NCI-H510A treated with DMSO at 0.1 percent for 48 hours (cell line): ENCODE measurements at places on chromosomes 2 and 18.
A peak's percentile ranks its signal among the peaks of the same experiment; 100 is the strongest.

DNA sequence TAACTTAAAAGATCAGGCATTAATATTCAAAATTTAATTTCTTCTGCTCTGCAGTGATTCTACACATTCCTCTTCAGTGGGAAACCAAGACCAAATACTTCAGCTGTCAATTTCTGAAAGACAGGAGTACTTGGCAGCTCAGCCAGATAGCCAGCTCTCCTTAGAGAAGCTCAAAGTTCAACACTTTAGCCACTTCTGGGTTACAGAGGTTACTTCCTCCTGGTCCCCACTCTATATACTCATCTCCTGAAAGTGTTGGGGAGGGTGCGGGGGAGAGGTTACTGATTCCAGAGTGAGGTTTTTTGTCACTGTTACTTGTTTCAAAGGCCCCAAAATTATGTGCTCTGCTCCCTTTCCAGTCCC is 4.1 kb downstream of the CYTIP start:
- no peak for DNase-seq

- DNase-seq: no peak
Measured at GRCh38 chr2:203550266-203550665, 15.2 kb upstream of the RAPH1 start.

- DNase-seq: no peak
Measured at GRCh38 chr2:112001136-112001715, 53.8 kb upstream of the TMEM87B start.

DNA sequence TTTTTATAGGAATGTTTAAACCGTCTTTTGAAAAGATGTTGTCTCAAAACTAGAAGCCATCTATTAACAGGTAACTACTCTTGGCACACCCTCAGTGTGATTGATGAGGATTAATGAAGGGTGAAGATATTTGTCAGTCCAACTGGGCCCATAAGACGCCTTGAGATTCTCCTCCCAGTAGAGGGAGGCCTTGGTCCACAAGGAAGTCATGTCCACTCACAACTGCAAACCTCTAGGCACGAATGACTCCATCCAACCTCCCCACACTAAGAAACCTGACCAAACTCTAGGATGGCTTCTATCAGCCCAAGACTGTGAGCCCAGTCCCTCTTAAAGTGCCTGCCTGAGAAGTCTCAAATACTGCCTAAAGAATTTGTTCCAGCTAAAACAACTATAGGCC is 19.2 kb upstream of the GRP start:
- no peak for DNase-seq

DNA sequence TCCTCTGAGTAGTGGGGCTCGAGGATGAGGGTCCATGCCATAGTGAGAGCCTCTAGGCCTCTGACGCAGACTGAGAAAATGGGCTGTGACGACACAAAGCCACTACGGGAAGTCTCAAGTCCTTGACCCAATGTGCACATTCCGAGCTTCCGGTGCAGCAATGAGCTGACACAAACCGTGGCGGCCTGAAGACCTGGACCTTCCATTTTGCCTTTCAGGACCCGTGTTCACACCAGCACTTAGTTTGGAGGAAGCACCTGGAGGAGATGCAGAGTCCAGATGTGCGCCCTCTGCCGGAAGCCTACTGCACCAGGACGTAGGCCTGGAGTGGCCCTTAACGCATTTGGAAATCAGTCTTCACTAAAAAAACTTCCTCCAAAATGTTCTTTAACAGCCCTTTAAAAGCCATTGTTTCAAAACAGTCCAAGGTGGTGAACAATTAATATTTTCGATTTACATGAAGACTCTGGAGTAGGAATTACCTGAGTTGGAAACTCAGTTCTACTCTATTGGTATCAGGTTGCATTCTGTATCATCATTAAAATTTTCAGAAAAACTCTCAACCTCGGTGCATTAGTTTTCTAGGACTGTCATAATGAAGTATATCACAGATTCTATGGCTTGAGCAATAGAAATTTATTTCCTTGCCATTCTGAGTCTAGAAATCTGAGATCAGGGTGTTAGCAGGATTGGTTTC is 33.9 kb downstream of the BMP10 start:
- DNase-seq: no peak

- DNase-seq: no peak
Measured at GRCh38 chr18:29225351-29225750, 1048.4 kb upstream of the CDH2 start.

GRCh38 chr2:199101487-199101886 is 356.3 kb downstream of the SATB2 start:
- no peak for DNase-seq

GRCh38 chr2:135863233-135863632 is 13.0 kb downstream of the MCM6 start:
- DNase-seq: no peak

GRCh38 chr18:28013066-28013465 is 163.9 kb downstream of the CDH2 start:
- DNase-seq: peak; percentile 30

DNA sequence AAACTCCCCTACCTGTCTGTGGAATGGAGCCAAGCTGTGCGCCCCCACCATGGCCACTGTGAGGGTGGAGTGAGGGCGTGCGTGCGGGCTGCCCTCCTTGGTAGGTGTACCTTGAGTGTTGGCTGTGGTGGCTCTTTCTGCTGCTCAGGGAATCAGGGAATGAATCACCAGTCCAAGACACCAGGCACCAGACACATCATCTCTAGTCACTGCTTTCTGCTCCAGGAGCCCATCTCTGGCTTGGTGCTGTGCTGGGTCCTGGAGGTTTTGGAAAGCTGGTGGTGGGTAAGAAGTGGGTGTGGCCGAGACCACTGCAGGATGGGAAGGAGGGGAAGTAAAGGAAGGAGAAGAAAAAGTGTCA is 209.9 kb downstream of the SEPTIN10 start:
- DNase-seq: no peak

DNA sequence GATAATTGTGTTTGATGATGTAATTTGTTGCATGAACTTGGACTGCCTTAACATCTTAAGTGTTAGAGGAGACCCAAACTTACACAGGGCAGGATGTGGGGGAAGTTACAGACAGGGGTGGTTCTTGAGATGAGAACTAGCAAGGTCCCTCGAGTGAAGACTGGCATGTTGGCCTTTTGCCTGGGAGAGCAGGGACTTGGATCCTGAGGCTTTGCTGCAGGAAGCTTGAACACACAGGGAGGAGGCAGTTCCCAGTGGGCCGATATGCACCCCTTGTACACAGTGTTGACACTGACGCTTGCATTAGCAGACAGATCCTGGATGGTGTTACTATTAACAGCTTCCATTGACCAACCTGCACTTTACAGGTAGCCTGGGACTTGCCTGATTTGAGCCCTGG is 47.5 kb downstream of the CHRNA1 start:
- no peak for DNase-seq

DNA sequence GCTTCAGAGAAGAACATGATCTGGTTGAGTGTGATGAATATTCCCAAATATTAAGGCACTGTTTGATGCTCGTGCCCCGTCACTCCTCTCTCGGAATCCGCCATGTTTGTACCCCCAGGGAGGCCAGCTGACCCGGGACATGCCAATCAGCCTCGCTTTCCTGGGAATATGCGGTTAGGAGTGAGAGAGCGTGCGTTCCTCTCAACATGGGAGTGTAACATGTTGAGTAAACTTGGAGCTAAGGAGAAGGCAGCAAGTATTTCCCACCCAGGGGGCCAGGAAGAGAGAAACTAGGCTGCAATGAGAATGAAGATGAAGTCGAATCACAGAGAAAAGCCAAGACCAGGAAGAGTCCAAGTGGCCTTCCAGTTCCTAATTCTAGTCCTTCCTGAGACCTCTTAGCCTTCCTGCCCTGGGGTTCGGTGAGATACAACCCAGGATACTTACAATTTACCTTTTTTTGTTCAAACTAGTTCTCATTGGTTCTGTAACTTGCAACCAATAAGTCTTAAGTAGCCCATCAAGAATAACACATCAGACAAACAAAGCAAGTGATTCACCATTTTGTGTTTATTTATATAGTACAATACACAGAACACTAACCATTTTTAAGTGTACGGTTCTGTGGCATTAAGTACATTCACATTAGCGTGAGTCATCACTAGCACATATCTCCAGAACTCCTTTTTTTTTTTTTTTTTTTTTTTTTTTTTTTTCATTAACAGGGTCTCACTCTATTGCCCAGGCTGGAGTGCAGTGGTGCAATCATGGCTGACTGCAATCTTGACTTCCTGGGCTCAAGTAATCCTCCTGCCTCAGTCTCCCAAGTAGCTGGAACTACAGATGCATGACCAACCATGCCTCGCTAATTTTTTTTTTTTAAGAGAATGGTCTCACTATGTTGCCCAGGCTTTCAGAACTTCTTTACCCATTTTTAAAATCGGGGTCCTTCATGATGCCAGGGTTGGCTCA is 36.4 kb upstream of the SLC1A4 start:
- DNase-seq: no peak

- DNase-seq: no peak
Measured at GRCh38 chr2:237305579-237305978, 108.4 kb downstream of the COL6A3 start.

- no peak for DNase-seq
Measured at GRCh38 chr2:401019-401679, 113.3 kb upstream of the ALKAL2 start.

DNA sequence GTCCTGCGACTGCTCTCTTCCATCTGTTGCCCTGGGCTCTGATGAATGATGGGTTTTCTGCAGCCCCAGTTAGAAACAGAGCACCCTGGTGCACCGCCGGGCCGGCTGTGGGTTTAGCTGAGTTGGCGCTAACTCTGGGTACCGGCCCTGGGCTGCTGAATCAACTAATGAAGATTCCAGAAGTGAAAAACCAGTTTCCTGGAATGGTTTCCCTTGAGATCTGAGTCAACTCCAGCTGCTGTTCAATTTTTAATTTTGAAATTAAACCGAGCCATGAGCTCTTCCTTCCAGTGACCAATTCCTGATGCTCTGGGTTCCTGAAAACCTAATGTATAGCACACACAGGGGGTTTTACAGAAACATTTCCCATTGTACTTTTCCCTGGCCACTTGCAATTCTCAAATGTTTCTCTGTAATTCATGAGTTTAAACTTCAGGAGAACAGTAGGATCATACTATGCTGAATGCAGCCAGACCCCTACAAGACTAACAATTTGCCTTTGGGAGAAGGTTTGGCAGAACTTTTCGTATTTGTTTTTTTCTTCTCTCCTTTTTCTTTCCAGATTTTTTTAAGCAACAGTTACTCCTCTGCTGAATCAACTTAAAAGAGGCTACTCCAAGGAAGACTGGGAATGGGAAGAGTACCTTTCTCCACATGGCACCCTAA is 5.5 kb downstream of the COL6A3 start:
- no peak for DNase-seq

DNA sequence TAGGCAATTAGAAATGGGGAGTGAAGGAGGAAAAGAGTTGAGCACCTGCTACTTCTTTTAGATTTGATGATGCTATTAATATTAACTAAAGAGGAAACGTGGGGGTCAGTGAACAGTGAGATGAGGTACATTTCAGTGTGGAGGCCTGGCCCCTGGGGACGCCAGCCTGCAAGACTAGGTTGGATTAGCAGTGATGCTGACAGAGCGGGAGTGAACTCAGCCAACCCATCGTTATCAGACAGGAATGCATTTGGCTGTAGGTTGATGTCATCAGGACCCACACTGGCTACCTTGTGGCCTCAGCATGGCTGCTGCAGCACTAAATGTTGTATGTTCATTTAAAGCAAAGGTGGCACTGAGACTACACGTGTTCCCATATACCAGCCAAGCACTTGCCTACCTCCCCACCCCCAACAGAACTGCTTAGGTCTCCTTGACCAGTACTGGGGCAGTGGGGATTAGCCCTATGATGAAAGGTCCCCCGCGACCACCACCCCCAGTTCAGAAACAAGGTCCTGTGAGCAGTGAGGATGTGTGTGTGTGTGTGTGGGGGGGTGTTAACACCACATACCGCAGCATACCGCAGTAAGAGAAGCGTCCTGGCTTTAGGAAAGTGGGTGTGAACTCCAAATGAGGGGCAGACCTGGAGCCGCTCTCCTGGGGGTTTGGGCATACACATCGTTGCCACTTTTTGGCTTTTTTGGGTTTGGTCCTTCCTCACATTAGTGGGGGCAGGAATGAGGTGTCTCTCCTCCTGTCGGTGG is 26.0 kb downstream of the DGKD start:
- DNase-seq: no peak

DNA sequence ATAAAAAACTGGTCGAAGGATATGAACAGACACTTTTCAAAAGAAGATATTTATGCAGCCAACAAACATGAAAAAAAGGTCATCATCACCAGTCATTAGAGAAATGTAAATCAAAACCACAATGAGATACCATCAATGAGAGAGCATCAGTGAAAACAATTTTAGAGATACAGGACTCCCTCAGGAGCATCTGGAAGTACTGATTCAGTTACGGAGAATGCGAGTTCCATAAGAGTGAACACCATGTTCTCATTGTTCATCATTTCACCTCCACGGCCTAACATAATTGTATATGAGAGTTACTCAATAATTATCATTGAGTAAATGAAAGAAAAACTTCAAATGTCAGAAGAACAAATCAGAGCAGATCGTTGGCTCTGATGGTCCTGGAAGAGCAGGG is 140.9 kb upstream of the TANK start:
- no peak for DNase-seq

DNA sequence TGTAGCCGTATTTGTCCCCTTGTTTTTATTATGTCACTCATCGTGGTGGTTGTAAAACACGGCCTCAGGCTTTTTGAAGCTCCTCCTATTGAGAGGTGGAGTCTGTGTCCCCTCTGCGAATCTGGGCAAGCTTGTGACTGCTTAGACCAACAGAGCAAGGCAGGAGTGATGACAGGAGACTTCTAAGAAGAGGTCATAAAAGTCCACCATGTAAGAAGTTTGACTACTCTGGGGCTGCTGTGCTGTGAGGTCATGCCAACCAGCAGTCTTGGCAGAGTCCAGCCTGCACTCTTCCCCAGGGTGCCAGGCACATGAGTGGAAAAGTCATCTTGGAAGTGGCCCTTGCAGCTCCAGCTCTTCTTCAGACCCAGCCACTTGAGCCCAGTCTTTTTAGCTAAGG is 83.8 kb upstream of the SPTBN1 start:
- DNase-seq: no peak

- DNase-seq: no peak
Measured at GRCh38 chr2:24538720-24539119, 47.7 kb downstream of the NCOA1 start.

DNA sequence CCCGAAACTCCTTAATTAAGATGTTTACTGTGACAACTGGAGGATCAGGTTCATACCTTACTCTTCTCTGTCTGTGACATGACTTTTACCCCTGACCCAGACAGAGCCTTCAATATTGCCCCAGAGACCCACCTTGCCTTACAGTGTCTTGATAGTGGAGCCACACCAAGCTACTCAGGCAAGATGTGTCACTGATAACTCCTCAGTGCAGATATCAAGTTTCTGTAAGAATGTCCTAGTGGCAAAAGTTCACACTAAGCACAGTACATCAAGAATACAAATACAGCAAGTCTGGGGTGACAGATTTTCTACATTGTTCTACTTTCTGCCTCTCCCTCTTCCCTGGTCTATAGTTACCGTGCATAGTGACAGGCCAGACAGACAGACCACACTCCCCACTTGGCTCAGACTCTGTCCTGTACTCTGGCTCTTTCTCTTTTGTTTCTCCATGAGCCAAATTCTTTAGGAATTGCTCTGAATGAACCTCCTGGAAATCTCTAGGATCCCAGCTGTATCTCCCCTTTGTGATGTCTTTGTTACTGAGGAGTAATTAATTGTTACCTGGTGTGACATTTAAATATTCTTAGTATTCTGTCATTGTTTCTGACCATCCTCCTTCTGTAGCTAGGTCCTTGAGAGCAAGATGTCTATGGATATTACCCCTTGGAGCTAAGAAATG is 24.1 kb upstream of the APOB start:
- DNase-seq: no peak
